ENCODE measurements at places on chromosomes 7 and 10. TPM values are rescaled to one million over a fixed set of nuclear protein-coding genes. Genes with fewer than 3 reads are reported as not detected.

The ANKRD61 gene
- total RNA-seq = not detected

The LRRN3 gene
- 2.5 TPM for total RNA-seq

DNA sequence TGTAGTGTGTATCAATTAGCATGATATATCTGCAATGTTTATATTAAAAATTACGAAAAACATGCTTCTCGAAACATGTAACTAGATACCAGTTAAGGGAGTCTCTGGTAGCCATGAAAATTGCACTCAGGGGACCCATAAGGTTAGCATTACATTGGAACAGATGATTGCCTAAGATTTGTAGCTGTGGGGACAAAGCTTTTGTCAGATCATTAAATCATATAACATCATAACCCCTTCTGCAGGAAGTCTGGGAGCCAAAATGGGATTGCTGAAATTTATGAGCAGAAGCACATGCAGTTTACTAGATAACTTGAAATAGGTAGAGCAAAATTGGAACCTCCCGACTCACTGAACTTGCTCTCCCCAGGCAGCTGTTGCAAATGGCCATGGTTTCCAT, 235.0 kb upstream of the IGFBP3 start:
- DNase-seq = peak; percentile 85

DNA sequence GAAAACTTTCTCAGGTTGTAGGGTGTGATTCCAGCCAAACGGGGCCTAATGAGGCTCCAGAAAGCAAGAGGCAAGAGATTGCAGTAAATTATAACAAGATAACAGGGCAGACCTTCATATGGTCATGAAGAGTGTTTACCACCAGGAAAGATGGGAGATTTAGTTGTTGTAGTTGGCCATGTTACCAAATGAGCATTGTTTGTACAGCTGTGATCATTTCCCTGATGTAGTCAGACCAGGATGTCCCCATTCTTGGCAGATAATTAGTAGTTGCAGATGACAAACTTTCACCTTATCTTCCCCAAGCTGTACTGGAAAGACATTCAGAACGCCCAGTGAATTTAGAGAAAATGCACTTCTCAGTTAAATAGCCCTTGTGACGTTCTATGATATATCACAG, 630.8 kb downstream of the ANKRD7 start:
- DNase-seq = no peak

The ZNF467 gene
- total RNA-seq = 3.6 TPM

The MMRN2 gene
- total RNA-seq = 20.4 TPM

- no peak for DNase-seq
Observed at GRCh38 chr7:73906874-73907273, 45.9 kb downstream of the TMEM270 start.
